ENCODE measurements at places on chromosomes 2 and 18.
A peak's percentile ranks its signal among the peaks of the same experiment; 100 is the strongest.

- no peak for DNase-seq
These were observed 205.7 kb downstream of the NEDD4L start for GRCh38 chr18:58249712-58250111.

DNA sequence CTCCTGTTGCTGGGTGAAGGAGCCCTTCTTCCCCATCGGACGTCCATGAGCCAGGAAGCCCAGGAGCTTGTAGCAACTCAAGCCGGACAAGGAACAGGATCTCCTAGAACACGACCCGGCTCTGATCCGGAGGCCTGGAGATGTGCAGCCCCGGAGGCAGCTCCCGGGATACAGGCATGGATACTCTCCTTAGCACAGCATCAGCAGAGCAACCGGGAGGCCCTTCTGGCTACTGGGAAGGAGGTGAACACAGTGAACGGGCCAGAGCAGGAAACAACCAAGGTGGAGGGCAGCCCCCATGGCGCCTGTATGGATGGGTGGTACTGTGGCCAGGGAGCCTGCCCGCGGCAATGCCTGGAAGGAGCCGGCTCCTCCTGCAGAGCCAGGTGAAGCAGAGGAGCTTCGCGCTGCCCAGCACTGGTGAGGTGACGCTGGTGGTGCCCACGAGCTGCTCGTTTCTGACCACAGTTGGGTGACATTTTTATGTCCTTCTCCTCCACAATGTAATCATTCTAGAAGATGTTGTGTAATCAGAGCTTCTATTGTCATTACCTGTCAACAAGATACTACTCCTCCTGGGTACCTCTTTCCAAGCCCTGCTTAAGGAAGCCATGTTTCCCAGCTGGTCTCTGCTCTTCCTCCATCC is 94.3 kb downstream of the TWIST2 start:
- DNase-seq, result no peak

DNA sequence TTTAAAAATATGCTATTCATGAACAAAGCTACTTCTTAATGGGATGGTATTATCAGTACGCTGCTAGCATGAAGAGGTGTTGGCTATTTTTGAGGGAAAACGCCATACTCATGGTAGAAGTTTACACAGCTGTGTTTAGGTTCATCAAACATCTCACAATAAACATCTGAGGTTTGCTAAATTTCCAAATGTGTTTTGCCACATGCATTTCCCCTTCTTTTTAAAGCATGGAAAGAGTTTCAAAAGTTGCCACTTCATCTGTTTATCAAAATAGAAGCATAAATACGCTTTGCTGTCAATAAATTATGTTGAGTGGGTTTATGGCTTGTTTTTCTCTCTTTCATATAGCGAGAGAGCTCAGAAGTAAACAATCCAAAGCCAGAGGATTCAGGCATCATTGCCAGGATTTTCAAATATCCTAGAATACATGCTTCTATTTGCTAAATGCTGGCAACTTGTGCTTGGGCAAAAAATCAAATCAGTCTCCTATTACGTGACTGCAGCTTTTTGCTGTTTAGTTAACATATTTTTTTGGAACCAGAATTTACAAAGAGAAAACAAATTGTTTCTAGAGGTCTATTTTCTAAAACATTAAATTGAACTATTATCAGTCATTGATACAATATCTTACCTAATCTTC is 1919.9 kb upstream of the LRRTM1 start:
- DNase-seq, result peak; percentile 66

DNA sequence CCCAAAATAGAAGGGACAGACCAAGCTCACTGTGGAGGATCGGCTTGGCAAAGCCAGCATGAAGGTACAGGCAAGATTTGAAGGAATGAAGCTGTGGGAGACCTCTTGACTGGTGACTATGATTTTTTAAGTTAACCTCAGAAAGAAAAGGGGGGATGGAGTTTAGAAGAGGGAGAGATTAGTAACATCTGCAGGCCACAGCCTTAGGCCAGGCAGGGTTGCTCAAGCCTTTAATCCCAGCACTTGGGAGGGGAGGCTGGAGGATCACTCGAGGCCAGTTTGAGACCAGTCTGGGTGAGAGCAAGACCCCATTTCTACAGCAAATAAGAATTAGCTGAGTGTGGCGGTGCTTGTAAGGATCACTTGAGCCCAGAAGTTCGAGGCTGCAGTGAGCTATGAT is 46.6 kb downstream of the ZNF532 start:
- no peak for DNase-seq

GRCh38 chr2:97758131-97758705 is 44.8 kb downstream of the ZAP70 start:
- DNase-seq, result no peak

- DNase-seq, result no peak
These were observed 147.7 kb upstream of the DTNA start for GRCh38 chr18:34562252-34562870.

- no peak for DNase-seq
These were observed 211.1 kb downstream of the LRATD1 start for GRCh38 chr2:14843507-14844204.

GRCh38 chr2:121086450-121086849 is 198.6 kb downstream of the TFCP2L1 start:
- no peak for DNase-seq

GRCh38 chr2:205994344-205994743 is 91.6 kb downstream of the INO80D start:
- DNase-seq, result no peak

- DNase-seq, result peak; percentile 80
These were observed 33.5 kb downstream of the ODC1 start for GRCh38 chr2:10414591-10414990.

DNA sequence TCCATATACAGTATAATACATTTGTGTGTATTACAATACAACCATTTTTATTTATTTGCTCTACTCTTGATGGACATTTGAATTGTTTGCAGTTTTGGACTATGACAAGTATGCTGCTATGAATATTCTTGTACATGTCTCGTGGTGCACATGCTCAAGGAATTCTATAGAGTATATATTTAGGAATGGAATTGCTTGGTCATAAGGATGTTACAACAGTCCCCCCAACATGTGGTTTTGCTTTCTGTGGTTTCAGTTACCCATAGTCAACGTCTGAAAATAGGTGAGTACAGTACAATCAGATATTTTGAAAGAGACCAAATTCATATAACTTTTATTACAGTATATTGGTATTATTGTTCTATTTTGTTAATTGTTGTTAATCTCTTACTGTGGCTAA is 24.1 kb upstream of the PLEKHM3 start:
- DNase-seq, result no peak

Measured in DMS53 (cell line).